ENCODE measurements at places on chromosomes 6 and 20. TPM values are rescaled to one million over a fixed set of nuclear protein-coding genes. Genes with fewer than 3 reads are reported as not detected.

GRCh38 chr20:62351469-62352401, 15.4 kb downstream of the LAMA5 start:
- no peak for DNase-seq

DNA sequence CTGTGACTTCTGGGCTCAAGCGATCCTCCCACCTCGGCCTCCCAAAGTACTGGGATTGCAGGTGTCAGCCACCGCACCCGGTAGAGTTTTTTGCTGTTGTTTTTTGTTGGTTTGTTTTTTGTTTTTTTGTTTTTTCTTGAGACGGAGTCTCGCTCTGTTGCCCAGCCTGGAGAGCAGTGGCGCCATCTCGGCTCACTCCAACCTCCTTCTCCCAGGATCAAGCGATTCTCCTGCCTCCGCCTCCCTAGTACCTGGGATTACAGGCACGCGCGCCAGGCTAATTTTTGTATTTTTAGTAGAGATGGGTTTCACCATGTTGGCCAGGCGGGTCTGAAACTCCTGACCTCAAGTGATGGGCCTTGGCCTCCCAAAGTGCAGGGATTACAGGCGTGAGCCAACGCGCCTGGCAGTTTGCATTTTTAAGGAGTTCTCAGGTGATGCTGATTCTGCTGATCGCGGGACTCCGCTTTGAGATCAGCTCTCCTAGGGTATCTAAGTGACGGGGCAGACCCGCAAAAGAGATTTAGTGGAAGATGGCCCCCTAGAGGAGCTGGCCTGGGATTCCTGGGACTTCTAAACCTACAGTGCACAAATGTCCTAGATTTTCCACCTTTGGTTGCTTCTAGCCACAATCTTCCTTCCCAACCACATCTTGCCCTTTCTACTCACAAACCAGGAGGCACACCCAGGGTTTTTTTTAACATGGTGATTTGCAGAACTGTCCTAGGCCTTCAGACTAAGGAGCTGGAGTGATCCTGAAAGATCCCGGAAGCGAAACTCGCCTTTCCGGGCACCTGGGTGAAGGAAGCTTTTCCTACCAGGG, 45.2 kb downstream of the DPPA5 start:
- DNase-seq, result no peak

C20orf141 gene
- total RNA-seq, result not detected

DNA sequence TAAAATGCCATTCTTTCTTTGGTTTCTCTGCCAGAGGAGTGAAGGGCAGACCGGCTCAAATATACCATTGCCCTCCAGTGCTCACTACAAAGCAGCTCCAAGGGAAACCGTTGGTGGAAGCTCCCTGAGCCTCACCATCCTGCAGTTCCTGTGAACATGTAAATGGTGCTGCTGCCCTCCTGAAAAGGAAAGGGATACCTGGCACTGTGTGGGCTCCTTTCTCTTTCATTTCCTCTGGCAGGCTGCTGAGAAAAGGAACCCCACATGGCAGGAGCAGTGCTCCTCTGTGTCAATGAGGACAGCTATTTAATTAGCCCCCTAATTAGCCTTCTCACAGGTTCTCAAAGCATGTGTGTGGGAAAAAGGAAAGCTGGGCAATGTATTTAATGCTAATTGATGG, 142.5 kb downstream of the KLHL32 start:
- no peak for DNase-seq

GPX5 gene
- total RNA-seq, result not detected

HLA-F gene
- 29.4 TPM for total RNA-seq

GRCh38 chr6:27672113-27672799, 199.4 kb upstream of the ZNF184 start:
- no peak for DNase-seq

GRCh38 chr20:57262301-57262700, 4.1 kb downstream of the BMP7 start:
- no peak for DNase-seq

DNA sequence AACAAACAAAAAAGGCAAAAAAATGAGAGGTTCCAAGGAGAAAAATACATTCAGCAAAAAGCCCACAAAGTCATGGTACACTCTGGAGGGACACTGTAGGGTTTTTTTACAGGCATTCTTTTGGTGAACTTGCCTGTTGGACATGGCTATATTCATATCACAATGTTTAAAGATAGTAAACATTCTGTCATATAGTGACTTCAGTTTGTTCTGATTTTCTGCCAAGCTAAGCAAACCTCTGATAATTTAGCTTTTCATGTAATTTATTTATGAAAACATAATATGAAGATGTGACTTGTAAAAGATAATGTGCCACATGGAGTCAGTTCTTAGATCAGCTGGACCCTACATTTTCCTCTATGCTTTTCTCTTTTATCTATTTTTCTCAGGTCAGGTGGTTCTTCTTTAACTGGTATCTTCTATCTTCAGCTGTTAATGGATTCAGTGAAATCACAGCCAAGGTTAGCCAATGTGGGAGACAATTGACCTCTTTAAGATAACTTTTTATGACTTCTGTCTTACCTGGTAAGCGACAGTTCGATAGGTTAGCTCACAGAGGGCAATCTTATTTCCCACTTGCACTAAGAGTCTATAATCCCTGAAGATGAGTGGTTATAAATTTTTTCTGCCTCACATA, 87.9 kb downstream of the ADGRB3 start:
- no peak for DNase-seq

ADAM33 gene
- total RNA-seq, result 10.8 TPM

DNA sequence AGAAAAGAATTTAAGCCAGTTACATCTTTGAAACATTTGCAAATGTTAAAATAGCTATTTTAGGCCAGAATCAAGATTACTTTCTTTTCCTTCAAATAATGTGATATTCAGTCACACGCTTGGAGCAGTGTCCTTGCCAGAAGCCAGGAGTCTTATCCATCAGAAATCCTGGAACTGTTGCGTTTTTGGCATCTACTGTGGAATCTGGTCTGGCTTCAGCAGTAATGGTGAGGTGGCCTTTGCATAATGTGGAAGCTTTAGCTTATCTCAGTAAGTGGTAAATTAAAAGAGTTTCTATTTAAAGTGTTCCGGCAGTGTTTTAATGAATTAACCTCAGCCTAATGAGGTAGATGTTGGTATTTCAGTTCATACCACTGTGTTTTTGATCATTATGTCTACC, 97.6 kb downstream of the FIG4 start:
- DNase-seq, result no peak

DNA sequence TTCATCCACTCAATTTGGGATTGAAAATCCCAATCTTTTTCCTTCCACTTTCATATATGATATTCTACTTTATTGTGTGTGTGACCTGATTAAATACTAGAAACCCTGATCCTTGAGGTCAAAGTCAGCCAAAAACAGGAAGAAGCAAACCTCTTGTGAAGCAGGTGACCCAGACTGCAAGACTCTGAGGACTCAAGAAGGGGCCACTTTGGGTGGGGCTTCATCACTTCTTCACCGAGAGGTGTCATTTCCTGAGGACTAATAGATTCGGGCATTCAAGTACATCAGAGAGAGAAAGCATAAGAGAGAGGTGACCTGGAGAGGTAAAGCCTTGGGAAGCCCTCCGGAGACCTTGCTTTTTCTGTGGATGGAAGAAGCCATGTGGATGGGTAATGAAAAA, 129.0 kb downstream of the CFAP61 start:
- no peak for DNase-seq

- no peak for DNase-seq
Measured at GRCh38 chr6:102981490-102982015, 1588.0 kb downstream of the GRIK2 start.

GRCh38 chr20:57507477-57507876, 17.5 kb downstream of the CTCFL start:
- no peak for DNase-seq

- no peak for DNase-seq
Measured at GRCh38 chr6:26311385-26312095, 53.5 kb upstream of the BTN3A2 start.

GRCh38 chr6:136037876-136038460, 186.5 kb downstream of the PDE7B start:
- peak; percentile 55 for DNase-seq

GRCh38 chr6:84836366-84836765, 72.0 kb upstream of the TBX18 start:
- no peak for DNase-seq

Measured in left ventricle myocardium inferior (tissue), 1 donor.